NAMALWA (cell line): ENCODE measurements at places on chromosomes 12 and 14.
A peak's percentile ranks its signal among the peaks of the same experiment; 100 is the strongest.

GRCh38 chr14:44889595-44890471 is 71.9 kb downstream of the KLHL28 start:
- DNase-seq = no peak

GRCh38 chr12:101933866-101934514 is 56.6 kb downstream of the DRAM1 start:
- DNase-seq = no peak

DNA sequence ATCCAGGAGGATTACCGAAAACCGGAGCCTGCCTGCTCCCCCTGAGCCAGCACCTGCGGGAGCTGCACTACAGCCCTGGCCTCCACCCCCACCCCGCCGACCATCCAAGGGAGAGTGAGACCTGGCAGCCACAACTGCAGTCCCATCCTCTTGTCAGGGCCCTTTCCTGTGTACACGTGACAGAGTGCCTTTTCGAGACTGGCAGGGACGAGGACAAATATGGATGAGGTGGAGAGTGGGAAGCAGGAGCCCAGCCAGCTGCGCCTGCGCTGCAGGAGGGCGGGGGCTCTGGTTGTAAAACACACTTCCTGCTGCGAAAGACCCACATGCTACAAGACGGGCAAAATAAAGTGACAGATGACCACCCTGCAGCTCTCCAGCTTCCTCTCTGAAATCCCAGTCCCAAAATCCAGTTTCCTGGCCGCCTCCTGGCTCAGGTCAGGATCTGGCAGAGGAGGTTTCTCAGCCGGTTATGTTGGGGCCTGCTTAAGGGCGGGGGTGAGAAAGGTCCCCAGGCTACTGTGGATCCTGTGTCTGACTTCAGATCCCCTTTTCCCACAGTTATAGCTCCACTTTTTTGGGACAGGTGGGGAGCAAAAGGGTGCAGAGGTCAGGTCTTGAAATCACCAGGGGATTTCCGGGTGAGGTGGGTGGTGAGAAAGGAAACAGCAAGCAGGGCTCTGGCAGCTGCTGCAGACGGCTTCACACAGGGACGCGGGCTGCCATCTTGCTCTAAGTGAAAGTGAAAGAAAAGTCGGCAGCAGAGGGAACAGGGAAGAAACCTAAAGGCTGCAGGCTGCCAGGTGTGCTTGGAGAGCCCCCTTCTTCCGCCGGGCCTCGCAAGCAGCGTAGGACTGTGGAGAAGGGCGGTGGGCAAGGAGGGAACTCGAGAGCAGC is at the start of gene TAPBPL:
TAPBPL (plus strand) TSS at position 695 of the 897 bp plus-strand sequence. CDS start 207 bp downstream, outside the sequence.
- DNase-seq = peak; percentile 97

DNA sequence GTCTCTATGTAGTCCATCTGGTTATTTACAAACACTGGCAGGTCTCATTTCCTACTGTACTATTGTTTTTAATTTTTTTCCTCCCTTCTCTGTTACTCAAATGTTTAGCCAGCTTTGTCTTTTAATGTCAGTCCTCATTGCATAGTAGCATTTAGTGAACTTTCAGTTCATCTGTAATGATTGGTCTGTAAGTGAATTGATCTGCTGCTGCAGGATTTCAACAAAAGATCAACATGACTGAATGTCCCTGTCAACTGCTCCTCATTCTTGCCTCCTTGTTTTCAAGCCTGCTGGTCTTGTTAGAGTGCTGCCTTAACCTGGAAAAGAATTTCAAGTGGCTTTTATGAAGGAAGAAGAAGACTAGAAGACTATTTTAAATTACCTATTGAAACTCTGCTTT is 19.3 kb upstream of the AVPR1A start:
- DNase-seq = no peak

GRCh38 chr12:57051011-57051410 is 1.1 kb upstream of the MYO1A start:
- DNase-seq = no peak

DNA sequence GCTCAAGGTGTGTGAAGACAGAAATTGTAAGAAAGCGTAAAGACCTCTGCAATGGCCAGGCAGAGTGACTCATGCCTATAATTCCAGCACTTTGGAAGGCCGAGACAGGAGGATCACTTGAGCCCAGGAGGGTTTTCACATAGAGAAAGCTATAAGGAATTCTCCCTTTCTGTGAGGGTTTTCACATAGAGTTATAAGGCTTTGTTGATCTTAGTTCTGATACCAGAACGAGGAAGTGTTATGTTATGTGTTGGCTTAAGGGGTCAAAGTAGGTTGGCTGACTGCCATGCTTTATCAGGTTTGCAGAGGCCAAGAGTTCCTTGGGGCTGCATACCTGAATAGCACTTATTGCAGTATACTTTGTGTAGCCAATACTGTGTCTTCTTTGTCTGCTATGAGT is 139.1 kb downstream of the ERC1 start:
- peak; percentile 22 for DNase-seq

GRCh38 chr14:102513899-102514772 is 4.6 kb upstream of the ANKRD9 start:
- no peak for DNase-seq

- DNase-seq = no peak
Observed at GRCh38 chr12:50529345-50529744, 24.6 kb downstream of the DIP2B start.

DNA sequence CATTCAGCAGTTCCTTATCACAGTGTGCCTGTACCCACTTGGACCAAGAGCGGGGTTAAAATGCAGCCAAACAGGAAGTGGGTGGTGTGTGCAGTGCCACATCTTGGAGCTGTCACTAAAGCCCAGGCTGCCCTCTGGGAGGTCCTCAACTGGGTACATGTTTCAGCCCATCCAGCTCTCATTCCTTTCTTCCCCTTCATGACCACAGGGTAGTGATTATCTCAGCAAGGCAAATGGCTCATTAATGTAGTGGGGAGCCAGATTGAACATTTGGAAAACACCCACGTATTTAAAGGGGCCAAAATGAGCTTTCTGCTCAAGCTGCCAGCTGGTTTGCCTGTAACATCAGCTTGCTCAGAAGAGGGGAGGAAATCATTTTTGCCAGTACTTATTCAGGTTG is 210.8 kb upstream of the BTG1 start:
- DNase-seq = no peak

DNA sequence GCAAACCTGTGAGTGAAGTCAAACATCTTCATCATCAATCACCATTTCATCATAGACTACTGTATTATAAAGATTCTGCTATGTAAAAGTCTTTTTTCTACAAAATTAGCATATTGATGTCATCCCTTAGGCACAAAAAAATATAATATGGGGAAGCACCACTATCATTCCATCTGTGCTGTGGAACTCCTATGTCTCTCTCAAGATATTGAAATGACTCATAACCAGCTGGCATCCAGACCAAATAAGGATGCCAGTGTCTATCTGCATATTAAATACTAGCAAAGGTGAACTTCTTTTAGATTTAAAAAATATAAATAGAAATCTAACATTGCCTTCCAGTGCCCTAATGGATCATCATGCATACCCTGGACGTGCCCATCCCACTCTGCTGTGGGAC is 17.9 kb upstream of the DCAF5 start:
- DNase-seq = no peak
